Fibroblast of skin of left quadriceps (primary cell): ENCODE measurements at places on chromosomes 5 and 9.

- DNase-seq = no peak
Measured at GRCh38 chr5:152437866-152438265, 32.8 kb upstream of the NMUR2 start.

- DNase-seq = no peak
Measured at GRCh38 chr9:15420796-15421195, 1.9 kb upstream of the SNAPC3 start.

GRCh38 chr5:133203317-133204305 lies 151.8 kb downstream of the HSPA4 start:
- DNase-seq = no peak

DNA sequence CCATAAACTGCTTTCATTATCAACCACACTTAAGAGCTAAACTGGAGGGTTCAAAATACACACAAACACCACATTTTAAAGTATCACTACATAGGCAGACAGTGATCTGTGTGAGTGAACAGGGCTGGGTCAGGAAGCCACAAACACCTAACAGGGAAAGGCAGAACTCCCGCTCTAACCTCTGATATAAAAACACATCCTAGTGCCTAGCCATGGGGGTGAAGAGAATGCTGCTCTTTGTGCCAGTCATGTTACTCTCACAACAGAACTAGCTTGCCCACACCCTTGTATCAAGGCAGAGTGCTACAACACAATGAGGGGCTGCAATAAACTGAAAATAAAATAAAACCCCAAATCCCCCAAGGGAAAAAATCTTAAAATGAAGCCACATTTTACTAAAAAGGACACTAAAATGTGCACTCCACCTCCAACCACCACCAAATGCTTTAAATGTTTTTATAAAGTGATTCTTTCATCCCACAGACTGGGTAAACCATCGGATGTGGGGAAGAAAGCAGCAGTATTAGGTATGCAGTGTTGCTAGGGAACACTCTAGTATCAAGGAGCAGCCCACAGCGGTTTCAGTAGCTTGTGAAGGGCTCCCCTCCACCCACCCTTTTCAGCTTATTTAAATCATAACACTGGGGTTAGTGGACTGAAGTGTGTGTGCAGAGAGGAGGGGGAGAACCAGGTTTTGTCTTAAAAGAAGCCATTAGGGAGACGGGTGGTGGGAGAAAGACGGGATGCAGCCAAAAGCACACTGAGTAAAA lies 64.5 kb downstream of the TMEM161B start:
- no peak for DNase-seq

- DNase-seq = no peak
Measured at GRCh38 chr5:168464214-168464613, 22.1 kb upstream of the RARS1 start.

DNA sequence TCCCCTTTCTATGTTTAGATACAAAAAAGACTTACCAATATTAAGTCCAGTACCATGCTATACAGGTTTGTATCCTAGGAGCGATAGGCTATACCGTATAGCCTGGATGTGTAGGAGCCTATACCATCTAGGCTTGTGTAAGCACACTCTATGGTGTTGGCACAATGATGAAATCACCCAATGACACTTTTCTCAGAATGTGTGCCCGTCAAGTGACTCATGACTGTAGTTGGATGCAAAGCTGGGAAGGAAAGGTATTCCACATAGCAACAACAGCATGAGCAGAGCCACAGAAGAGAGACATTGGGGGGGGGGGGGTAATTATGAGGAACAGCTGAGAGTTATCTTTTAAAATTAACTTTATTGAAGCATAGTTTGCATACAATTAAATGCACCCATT lies 63.2 kb downstream of the TTLL11 start:
- DNase-seq = no peak

GRCh38 chr9:107637421-107638420 lies 148.2 kb upstream of the KLF4 start:
- DNase-seq = peak; percentile 96
